ENCODE measurements at places on chromosomes 5 and 9.
A peak's percentile ranks its signal among the peaks of the same experiment; 100 is the strongest.

DNA sequence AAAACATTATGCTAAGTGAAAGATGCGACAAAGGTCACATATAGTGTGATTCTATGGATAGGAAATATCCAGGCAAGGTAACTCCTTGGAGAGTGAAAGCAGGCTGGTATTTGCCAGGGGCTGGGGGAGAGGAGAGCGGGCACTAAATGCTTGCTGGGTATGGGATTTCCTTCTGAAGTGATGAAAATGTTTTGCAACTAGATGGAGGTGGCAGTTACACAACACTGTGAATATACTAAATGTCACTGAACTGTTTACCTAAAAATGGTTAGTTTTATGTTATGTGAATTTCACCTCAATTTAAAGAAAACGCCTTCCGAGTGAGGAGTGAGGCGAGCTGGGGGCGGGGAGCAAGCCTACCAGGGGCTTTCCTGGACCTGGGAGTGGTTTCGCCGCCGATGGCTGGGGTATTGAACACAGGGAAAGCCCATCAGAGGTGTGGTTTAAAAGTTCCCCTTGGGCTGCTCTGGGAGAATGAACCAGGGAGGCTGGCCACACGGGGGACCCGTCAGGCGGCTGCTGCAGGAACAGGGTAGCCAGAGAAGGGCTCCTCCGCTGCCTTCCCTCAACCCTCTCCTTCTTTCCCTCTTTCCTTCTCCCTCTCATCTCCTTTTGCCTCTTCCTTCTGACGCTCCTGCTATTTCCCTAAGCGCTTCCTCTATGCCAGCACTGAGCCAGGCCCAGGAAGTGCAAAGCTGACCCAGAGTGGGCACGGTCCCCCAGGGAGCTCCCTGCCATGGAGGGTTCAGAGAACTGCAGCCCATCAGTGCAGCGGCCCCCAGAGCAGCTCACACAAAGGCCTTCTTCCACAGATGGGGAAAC, 4.9 kb downstream of the AKNA start:
- DNase-seq, result no peak

GRCh38 chr5:173855162-173855994, 32.8 kb upstream of the CPEB4 start:
- DNase-seq, result no peak

GRCh38 chr5:113598150-113598549, 84.7 kb downstream of the YTHDC2 start:
- no peak for DNase-seq

DNA sequence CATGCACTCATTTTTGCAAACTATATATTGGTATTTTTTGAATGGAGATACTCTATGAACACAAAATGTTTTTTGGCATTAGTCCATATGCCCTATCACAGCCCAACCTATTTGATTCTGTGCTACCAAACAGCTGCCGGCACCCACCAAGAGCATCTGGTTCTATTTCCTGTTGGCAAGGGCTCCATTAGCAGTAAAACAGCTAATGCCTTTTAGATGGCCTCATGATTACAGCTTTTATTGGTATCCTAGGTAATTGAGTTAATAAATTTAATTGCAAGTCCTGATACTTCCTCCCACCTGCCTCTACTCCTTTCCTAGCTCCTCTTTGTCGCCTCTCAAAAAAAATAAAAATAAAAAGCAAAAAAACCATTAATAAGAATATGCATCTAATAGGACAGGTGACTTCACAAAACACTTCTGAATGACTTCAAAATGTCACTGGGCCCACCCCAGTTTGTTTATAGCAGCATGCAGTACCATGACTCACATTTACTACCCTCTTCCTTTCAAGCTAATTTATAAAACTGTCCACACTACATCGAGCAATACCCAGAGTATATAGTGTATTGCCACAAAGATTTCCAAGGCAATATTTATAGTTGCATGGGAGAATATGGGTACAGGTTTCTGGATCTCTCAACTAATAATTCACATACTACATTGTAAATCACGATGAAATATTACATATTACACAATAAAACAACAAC, 620.4 kb downstream of the SLCO4C1 start:
- no peak for DNase-seq

- no peak for DNase-seq
Observed at GRCh38 chr9:21833090-21833801, 30.8 kb downstream of the MTAP start.

- peak; percentile 73 for DNase-seq
Observed at GRCh38 chr9:129761293-129761900, 8.6 kb upstream of the PTGES start.

- no peak for DNase-seq
Observed at GRCh38 chr5:170345971-170346370, 43.2 kb downstream of the KCNMB1 start.

GRCh38 chr5:164360589-164360988, 855.2 kb downstream of the MAT2B start:
- DNase-seq, result no peak

DNA sequence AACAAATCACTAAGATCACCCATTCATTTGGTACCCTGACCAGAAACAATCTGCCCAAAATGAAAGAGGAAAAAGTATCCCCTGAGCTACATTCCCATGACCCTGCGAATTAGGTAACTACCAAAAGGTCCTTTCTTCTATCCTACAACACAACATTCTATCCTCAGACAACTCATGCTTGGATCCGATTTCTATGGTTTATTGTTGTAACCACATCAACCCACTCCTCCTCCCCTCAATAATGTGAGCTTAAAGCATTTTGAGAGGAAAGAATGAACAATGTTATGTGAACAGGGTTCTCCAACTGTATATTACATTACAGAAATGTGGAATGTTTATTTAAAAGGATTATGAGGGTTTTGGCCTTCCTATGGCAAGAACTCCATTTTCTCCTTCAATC, 4.0 kb downstream of the SLC35D2 start:
- DNase-seq, result no peak

Data from GM04503 (cell line).